AG09319 (cell line): ENCODE measurements at places on chromosomes 3 and 15.

DNA sequence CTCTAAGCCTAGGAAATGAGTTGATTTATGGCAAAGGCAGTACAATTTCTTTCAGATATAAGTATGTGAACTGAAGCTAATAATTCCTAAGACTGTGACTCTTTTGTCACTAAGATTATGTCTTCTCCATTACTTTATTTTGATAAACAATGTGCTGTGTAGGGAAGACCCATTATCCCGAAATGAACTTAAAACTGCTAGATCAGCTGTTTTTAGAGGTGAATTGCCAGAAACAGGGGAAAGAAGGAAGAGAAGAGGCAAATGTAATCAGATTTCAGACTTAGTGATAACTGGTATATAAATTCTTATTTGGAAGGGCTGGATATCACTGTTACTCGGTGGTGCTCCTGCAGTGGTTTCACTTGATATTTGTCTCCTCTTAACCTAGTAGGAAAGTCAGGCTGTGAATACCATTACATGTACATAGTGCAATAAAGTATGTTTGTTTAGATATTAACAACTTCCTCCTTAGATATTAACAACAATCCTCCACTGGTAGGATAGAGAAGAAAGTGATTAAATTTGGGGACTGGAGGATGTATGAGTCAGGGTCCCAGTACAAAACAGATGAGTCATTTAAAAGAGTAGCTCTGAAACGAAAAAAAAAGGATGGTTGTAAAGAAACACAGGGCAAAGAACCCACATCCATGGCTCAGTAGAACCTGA is 338.5 kb upstream of the KCNH8 start:
- no peak for DNase-seq

- no peak for DNase-seq
Measured at GRCh38 chr3:27666272-27666671, 55.9 kb downstream of the EOMES start.

DNA sequence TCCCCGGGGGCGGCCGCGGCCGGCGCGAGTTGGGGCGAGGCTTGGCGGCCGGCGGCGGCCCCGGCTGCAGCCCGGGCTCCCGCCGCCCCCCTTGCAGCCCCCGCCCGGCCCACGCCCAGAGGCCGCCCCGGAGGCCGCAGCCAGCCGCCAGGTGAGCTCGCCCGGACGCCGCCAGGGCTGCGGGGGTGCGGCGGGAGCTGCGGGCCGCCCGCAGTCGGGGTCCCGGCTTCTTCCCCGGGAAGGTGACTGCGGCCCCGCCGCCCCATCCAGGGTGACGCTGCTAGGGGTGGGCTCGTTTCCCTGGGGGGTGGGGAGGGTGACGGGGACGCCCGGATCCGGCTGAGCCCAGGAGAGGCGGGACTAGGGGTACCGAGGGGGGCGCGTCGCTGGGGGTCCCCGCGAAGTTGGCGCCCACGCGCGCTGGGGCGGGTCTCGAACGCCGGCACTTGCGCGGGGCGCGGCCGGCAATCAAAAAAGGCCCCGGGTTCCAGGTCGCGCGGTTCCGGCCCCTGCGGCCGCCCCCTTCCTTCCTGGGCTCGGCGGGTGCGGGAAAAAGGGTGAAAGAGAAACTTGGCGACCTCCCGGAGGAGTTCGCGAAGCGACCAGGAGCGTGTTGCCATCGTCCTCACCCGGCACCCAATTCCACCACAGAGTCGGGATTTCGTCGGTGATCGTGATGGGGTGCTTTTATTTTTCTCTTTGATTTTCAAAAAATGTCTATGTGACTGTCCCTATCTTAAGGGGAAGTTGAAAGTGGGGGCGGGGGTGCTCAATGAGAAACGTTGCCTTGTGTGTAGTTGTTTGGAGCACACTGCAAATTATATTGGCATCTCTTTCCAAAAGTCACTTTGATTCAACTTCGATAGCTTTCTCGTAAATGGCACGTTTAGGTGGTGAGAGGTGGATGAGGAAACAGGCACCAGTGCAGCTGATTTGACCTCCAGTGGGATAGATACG is 619 bp downstream of the ATXN7 start:
- DNase-seq = no peak

DNA sequence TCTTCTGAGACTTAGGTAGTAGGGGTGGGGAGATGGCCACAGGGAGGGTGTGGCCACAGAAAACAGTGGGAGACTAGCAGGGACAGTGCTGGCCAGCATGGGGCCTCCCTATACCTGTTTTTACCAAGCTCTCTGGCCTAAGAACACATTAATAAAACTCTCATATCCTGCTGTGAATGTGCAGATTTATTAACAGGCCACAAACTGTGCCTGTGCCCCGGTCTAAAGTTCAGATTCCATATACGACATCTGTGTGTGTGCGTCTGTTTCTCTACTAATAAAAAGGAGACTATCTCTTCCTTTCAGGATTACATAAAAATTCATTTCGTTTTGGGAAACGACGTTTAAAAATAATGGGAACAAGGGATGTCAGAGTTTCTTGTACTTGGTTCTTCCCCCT is 92.8 kb upstream of the ADAMTS17 start:
- no peak for DNase-seq

GRCh38 chr3:128818186-128818787 is 61.1 kb upstream of the ACAD9 start:
- DNase-seq = no peak

DNA sequence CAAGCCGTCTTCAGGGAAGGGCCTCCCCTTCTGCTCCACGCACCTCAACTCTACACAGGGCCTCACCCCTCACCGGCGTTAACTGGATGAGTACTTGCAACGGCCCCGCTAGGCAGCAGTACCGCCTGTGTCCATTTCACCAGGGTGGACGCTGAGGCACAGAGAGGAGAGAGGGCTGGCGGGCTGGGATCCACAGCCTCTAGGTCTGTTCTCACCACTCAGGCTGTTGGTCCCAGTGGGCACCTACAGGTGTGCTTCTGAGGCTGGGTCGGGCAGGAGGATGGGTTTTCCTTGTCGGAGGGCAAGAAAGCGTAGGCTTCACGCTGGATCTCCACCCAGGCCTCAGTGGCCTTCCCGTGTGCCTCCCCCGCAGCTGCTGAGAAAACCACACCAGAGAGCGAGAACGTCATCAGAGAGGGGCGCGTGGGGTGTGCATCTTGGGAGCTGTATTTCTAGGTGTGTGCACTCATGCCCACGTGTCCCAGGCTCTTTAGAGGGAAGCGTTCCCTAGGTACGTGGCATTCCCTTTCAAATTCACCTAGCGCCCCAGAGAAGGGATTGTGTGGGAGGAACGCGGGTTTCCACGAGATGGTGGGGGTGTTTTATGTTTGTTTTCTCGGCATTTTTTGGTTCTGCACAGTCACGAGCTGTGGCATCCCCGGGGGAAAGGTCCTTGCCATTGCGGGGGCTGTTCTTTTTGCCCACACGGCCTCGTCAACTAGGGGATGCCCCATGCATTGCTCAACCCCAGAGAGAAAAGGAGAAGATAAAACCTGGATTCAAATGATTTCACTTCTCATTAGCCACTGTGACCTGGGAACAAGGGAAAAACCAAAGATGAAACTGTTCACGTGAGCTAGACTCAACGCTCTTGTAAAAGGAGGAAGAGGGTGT is 67.7 kb downstream of the MGLL start:
- no peak for DNase-seq

DNA sequence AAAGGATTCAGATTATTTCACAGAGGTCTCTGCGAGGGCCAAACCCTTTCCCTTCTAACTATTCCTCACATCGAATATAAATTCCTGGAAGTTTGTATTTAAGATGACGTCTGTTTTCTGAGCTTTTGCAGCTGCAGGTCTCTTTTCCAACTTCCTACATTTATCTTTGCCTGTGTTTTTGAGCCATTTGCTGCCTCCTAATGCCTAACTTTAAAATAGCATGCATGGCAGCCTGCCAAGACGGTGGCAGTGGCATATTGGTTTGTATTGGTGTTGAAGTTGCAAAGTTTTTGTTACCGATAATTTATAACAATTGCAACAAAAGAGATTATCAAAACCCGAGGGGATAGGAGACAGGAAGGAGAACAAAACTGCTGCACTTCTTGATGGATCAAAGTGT is 187.1 kb upstream of the DNAJC19 start:
- DNase-seq = no peak

GRCh38 chr3:192993411-192993810 is 75.8 kb upstream of the MB21D2 start:
- no peak for DNase-seq
